ENCODE measurements at places on chromosomes 5 and 9. TPM values are rescaled to one million over a fixed set of nuclear protein-coding genes. Genes with fewer than 3 reads are reported as not detected.
A peak's percentile ranks its signal among the peaks of the same experiment; 100 is the strongest.

DNA sequence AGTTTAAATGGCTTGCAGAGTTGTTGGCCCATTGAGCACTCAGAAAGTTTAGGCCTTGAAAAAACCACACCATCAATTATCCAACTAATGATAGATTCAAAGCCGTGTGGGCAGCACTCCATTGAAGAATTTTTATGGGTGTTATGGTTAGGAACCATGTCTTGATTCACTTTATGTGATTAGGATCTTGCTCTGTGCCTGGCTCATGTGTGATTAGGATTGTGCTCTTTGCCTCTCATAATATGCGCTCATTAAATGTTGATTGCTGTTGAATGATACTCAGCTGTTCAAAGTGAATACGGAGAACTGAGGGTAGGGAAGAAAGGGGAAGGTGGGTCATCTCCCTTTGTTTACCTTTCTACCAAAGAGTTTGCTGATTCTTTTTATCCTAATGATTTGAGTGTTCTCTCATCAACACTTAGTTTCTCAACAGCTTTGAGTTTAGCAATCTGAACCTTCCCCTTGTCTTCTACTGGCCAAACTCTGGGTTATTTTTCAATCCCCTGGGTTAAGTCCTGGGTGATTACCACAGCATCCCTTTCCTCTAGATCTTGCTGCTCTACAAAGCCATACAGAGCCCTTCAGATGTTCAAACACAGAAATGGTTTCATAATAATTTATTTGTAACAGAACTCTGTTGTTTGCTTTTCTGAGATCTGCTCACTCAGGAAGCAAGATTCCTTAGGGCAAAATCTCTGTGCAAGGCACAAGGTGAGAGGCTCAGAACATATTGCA is 668.8 kb upstream of the RGMB start:
- H3K27ac ChIP-seq: no peak overlapping the region
- H3K4me1 ChIP-seq: no peaks in the 10 kb centered on the region
- no peak overlapping the region for H3K4me3 ChIP-seq
- no peak for DNase-seq
- H3K36me3 ChIP-seq: no peaks in the 10 kb centered on the region

GRCh38 chr5:174520420-174521396 is 203.7 kb upstream of the MSX2 start:
- H3K36me3 ChIP-seq: no peaks in the 10 kb centered on the region
- H3K27me3 ChIP-seq: no peaks in the 10 kb centered on the region
- no peak overlapping the region for H3K27ac ChIP-seq
- H3K4me3 ChIP-seq: no peak overlapping the region
- no peaks in the 10 kb centered on the region for H3K4me1 ChIP-seq

GRCh38 chr5:134380346-134380745 is 9.0 kb downstream of the UBE2B start:
- H3K27me3 ChIP-seq: no peaks in the 10 kb centered on the region
- H3K4me3 ChIP-seq: no peak overlapping the region
- peaks cover 71% of the 10 kb centered on the region for H3K36me3 ChIP-seq
- no peak overlapping the region for H3K27ac ChIP-seq

- no peaks in the 10 kb centered on the region for H3K36me3 ChIP-seq
- H3K4me1 ChIP-seq: peaks cover 7% of the 10 kb centered on the region
- H3K27me3 ChIP-seq: no peaks in the 10 kb centered on the region
- no peak overlapping the region for H3K4me3 ChIP-seq
These were observed 40.0 kb upstream of the ADRB2 start for GRCh38 chr5:148786456-148786855.

GRCh38 chr5:86780018-86780417 is 162.3 kb downstream of the COX7C start:
- H3K4me1 ChIP-seq: no peaks in the 10 kb centered on the region
- no peaks in the 10 kb centered on the region for H3K36me3 ChIP-seq
- H3K4me3 ChIP-seq: no peak overlapping the region
- DNase-seq: no peak
- H3K27ac ChIP-seq: no peak overlapping the region

- no peaks in the 10 kb centered on the region for H3K4me1 ChIP-seq
- no peak overlapping the region for H3K27ac ChIP-seq
- no peak overlapping the region for H3K4me3 ChIP-seq
- DNase-seq: no peak
- H3K27me3 ChIP-seq: no peaks in the 10 kb centered on the region
These were observed 171.9 kb upstream of the GDNF start for GRCh38 chr5:38011668-38012188.

- no peaks in the 10 kb centered on the region for H3K27me3 ChIP-seq
- H3K27ac ChIP-seq: no peak overlapping the region
- H3K36me3 ChIP-seq: no peaks in the 10 kb centered on the region
- peaks cover 28% of the 10 kb centered on the region for H3K4me1 ChIP-seq
- no peak overlapping the region for H3K4me3 ChIP-seq
These were observed 2.2 kb upstream of the TSPAN17 start for GRCh38 chr5:176644878-176645670.

GRCh38 chr9:128707446-128707845 is 5.1 kb downstream of the PKN3 start:
- peaks cover 5% of the 10 kb centered on the region for H3K4me1 ChIP-seq
- no peak overlapping the region for H3K4me3 ChIP-seq
- no peaks in the 10 kb centered on the region for H3K36me3 ChIP-seq
- no peak for DNase-seq
- no peak overlapping the region for H3K27ac ChIP-seq
- H3K27me3 ChIP-seq: no peaks in the 10 kb centered on the region

DNA sequence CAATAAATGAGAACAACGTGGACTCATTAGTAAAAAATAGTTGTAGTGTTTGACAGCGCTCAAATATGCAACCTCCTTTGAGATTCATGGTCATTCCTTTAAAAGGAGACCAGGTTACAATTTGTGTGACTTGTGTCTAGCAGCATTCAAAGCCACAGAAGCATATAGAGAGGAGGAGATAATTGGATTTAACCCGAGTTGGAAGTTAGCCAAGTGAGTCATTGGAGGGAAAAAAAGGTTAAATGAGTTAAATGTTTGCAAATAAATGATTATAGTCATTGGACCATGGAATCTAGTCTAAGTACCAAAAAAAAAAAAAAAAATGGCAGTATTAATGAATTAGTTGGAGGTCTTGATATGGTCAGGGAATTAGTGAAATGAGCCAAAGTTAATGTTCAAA is 90.9 kb downstream of the ITGA1 start:
- H3K27me3 ChIP-seq: peaks cover 11% of the 10 kb centered on the region
- no peak overlapping the region for H3K4me3 ChIP-seq
- DNase-seq: no peak
- no peaks in the 10 kb centered on the region for H3K4me1 ChIP-seq

- no peaks in the 10 kb centered on the region for H3K36me3 ChIP-seq
- no peaks in the 10 kb centered on the region for H3K4me1 ChIP-seq
- no peak overlapping the region for H3K4me3 ChIP-seq
These were observed 24.4 kb downstream of the ZNF474 start for GRCh38 chr5:122153774-122154173.

DNA sequence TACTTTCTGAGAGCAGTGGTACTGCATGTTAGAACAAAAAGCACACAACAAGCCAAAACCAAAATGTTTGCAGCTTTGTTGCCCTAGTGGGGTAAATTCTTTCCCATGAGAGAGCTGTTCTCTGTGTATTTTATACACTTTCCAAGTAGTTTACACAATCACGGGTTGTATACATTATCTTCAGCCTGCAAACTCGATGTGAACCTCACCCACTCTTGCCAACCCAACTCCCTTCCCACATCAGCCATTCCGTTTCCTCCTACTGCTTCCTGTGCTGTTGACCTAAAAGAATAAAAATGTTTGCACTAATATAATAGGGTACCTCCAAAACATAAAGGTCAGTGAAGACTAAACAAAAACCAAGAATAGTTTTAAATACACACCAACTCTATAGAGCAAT is 47.0 kb downstream of the IQGAP2 start:
- H3K36me3 ChIP-seq: peaks cover 5% of the 10 kb centered on the region
- peaks cover 14% of the 10 kb centered on the region for H3K4me1 ChIP-seq
- no peak overlapping the region for H3K27ac ChIP-seq
- DNase-seq: no peak
- no peaks in the 10 kb centered on the region for H3K27me3 ChIP-seq

- no peaks in the 10 kb centered on the region for H3K27me3 ChIP-seq
- H3K36me3 ChIP-seq: no peaks in the 10 kb centered on the region
- H3K4me3 ChIP-seq: no peak overlapping the region
- H3K27ac ChIP-seq: no peak overlapping the region
These were observed 141.2 kb upstream of the TBC1D2 start for GRCh38 chr9:98396656-98397055.

GRCh38 chr5:82991678-82992323 is 85.4 kb downstream of the TMEM167A start:
- no peak overlapping the region for H3K27ac ChIP-seq
- no peak overlapping the region for H3K4me3 ChIP-seq
- no peaks in the 10 kb centered on the region for H3K4me1 ChIP-seq

DNA sequence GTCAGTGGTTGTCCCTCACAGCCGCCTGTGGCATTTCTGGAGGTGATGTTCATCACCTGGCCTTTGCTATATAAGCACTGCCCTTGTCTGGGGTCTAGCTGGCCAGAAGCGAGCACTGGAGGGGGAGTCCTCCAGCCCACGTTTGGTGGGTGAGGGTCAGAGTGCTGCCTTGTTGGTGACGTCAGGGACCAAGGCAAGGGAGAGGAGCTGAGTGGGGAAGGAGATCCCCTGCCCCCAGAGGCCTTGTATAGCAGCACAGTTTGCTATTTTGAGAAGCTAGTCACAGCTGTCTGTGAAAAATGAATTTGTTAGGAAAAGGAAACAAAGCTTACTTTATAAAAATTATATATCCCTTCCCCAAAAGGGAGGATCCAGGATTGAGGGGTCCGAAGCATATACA is 49.8 kb downstream of the SYK start:
- DNase-seq: no peak
- H3K27me3 ChIP-seq: no peaks in the 10 kb centered on the region
- H3K4me3 ChIP-seq: no peak overlapping the region
- H3K4me1 ChIP-seq: peaks cover 19% of the 10 kb centered on the region
- H3K36me3 ChIP-seq: peaks cover 88% of the 10 kb centered on the region
- H3K27ac ChIP-seq: no peak overlapping the region

- H3K4me1 ChIP-seq: no peaks in the 10 kb centered on the region
- no peak for DNase-seq
- no peak overlapping the region for H3K4me3 ChIP-seq
- no peak overlapping the region for H3K27ac ChIP-seq
These were observed 1989.3 kb upstream of the WWC1 start for GRCh38 chr5:166302166-166302565.

DNA sequence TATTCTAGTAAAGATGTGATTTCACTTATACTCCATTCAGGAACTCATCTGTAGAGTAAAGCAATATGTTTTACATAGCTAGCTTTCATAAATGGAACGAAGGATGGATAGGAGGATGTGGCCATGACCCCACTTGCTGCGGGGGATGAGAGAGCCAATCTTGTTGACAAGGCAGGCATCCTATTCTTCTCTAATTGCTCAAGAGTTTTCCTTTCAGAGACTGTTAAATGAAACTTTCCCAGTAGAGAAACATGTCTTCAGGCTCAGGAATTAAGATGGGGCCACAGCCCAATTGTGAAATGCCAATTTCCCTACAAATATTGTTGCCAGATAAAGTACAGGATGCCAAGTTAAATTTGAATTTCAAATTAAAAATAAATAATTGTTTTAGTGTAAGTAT is 196.2 kb upstream of the TUT7 start:
- no peak for DNase-seq
- no peak overlapping the region for H3K4me3 ChIP-seq
- H3K36me3 ChIP-seq: no peaks in the 10 kb centered on the region
- peaks cover 12% of the 10 kb centered on the region for H3K27me3 ChIP-seq
- no peaks in the 10 kb centered on the region for H3K4me1 ChIP-seq

DNA sequence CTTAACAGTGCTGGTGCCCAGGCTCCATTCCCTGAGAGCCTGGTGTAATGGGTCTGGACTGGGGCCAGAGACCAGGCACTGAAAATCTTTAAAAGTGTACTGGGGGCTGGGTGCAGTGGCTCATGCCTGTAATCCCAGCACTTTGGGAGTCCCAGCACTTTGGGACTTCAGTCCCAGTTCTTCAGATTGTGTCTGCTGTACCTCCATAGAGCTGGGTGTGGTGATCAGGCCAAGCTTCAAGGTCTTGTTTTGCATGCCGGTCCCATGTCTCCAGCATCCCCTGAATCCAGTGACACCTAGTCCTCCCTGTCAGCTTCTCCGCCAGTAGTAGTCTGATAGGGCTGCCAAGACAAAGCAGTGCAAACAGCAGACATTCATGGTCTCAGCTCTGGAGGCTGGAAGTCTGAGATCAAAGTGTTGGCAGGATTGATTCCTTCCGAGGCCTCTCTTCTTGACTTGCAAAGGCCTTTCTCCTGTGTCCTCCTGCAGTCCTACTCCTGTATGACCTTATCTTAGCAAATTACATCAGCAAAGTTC is 108.2 kb downstream of the SYK start:
- H3K4me3 ChIP-seq: peak overlapping the region; percentile 15
- DNase-seq: no peak
- no peaks in the 10 kb centered on the region for H3K27me3 ChIP-seq
- no peaks in the 10 kb centered on the region for H3K36me3 ChIP-seq
- no peak overlapping the region for H3K27ac ChIP-seq

The LCN1 gene
- not detected for total RNA-seq

The MYOZ3 gene
- not detected for total RNA-seq

The PCDHGA6 gene
- total RNA-seq: 1.8 TPM

The B4GALT1 gene
- total RNA-seq: 118 TPM

The PLAA gene
- 25.6 TPM for total RNA-seq

The GPR150 gene
- 0.60 TPM for total RNA-seq

The HAVCR2 gene
- 0.64 TPM for total RNA-seq

The PCDHGC3 gene
- 3.3 TPM for total RNA-seq

The SPOCK1 gene
- total RNA-seq: not detected

The PROP1 gene
- not detected for total RNA-seq

The PROB1 gene
- 3.6 TPM for total RNA-seq

The ENTREP1 gene
- total RNA-seq: not detected

The C7 gene
- total RNA-seq: not detected

The CDX1 gene
- not detected for total RNA-seq

The DELE1 gene
- total RNA-seq: 114 TPM

Data from activated B cell treated with CpG ODN at 0.5 μM for 24 hours (primary cell).